ENCODE measurements at places on chromosomes 11 and 22. TPM values are rescaled to one million over a fixed set of nuclear protein-coding genes. Genes with fewer than 3 reads are reported as not detected.

The C11orf87 gene
- 1.1 TPM for polyA plus RNA-seq

The PLAAT5 gene
- polyA plus RNA-seq = not detected

The MYRF gene
- 29.3 TPM for polyA plus RNA-seq

The KRTAP5-10 gene
- 0.34 TPM for polyA plus RNA-seq

The BBOX1 gene
- not detected for polyA plus RNA-seq

The PYGM gene
- 260 TPM for polyA plus RNA-seq

The SUSD2 gene
- 2.2 TPM for polyA plus RNA-seq

The MUC15 gene
- polyA plus RNA-seq = not detected

The BACE1-AS gene
- polyA plus RNA-seq = 10.4 TPM

The TUBA8 gene
- polyA plus RNA-seq = 1.4 TPM

The SVIP gene
- polyA plus RNA-seq = 12.6 TPM

The VWCE gene
- polyA plus RNA-seq = 3.5 TPM

The CDPF1 gene
- polyA plus RNA-seq = 26.4 TPM

The ELFN2 gene
- not detected for polyA plus RNA-seq

The DEUP1 gene
- polyA plus RNA-seq = 2.0 TPM

The OR51B6 gene
- polyA plus RNA-seq = 0.39 TPM

The C11orf86 gene
- not detected for polyA plus RNA-seq

The TRPC6 gene
- not detected for polyA plus RNA-seq

The TCN1 gene
- not detected for polyA plus RNA-seq

The PKNOX2 gene
- polyA plus RNA-seq = 2.1 TPM

The KDELR3 gene
- polyA plus RNA-seq = 21.8 TPM

The ABCC8 gene
- polyA plus RNA-seq = 8.8 TPM

The SORL1 gene
- 6.4 TPM for polyA plus RNA-seq

The ANO9 gene
- polyA plus RNA-seq = 0.23 TPM

The LYVE1 gene
- polyA plus RNA-seq = not detected

The CSF2RB gene
- not detected for polyA plus RNA-seq

The PIK3IP1 gene
- polyA plus RNA-seq = 6.5 TPM

The LUZP2 gene
- not detected for polyA plus RNA-seq

The BIRC3 gene
- polyA plus RNA-seq = not detected

The UCP3 gene
- 0.95 TPM for polyA plus RNA-seq

The TRIM49 gene
- not detected for polyA plus RNA-seq

The OR8J3 gene
- polyA plus RNA-seq = not detected

The ELMOD1 gene
- 0.64 TPM for polyA plus RNA-seq

The C22orf42 gene
- not detected for polyA plus RNA-seq

The CCDC81 gene
- polyA plus RNA-seq = 2.6 TPM
